ENCODE measurements at places on chromosomes 11 and 22.

DNA sequence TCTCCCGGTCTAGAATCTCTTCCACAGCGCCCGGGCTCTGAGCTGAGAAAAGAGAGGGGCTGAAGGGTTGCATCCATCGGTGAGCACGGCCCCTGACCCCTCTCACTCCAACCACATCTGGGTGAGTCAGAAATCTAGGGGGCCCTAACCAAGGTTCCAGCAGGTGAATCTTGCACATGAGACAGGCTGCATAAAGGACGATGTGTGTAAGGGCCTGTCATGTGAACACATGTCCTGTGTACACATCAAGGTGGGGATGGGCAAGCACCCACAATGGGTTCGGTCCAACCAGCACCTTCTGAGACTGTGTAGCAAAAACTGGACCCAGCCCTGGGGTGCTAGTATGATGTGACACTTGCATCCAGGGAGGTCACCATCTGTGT, 1.2 kb downstream of the BET1L start:
- no peak for DNase-seq

GRCh38 chr11:73308003-73308960, at the start of gene ARHGEF17:
ARHGEF17 (plus strand) TSS chr11:73308276; CDS start chr11:73308639, 363 bp downstream.
- no peak for DNase-seq

DNA sequence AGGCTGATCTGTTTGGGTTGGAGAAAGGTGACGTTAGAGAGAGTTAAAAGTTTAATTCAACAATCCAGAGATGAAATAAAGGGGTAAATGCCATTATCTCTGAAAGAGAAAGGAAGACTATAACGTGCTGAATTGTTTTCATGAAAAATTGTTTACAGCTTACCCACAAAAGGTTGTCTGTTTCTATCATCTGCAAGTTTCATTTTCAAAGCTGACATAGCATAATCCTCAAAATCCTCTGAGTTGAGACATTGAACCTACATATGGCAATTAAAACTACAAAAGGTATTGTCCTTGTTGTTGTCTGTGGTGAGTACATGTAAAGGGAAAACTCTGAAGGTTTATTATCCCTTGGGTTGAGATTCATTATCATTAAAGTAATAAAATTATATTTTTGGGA, 569.9 kb downstream of the LUZP2 start:
- DNase-seq, result no peak

DNA sequence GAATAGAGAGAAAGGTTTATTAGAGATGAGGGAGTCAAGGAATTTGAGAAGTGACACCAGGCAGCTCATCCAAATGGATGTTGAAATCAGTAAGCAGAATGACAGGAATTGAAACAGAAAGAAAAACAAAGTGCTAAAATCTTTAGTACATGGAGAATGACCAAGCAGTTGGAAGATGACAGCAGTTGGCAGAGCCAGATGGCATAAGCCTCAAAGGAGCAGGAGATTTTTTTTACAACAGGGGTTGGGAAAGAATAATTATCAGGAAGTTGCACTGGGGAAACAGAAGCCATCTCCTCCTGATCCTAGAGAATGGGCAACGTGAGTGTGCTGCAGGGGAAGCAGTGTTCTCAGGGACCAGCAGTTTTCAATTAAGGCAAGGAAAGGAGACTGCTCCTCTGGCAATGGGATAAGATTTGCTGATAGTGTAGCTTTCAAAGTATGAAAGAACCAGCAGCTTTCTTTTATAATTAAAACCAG, 28.9 kb downstream of the RAB39A start:
- DNase-seq, result no peak

DNA sequence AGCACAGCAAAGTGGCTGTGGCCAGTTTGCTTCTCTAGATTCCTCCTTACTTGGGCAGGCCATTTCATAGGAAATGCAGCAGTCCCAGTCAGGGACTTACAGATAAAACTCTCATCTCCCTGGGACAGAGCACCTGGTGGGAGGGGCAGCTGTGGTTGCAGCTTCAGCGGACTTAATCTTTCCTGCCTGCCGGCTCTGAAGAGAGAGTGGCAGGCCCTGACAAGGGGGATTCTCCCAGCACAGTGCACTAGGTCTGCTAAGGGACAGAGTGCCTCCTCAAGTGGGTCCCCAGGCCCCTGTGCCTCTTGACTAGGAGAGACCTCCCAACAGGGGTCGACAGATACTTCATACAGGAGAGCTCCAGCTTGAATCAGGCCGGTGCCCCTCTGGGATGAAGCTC, 1649.1 kb downstream of the LRRC4C start:
- no peak for DNase-seq

DNA sequence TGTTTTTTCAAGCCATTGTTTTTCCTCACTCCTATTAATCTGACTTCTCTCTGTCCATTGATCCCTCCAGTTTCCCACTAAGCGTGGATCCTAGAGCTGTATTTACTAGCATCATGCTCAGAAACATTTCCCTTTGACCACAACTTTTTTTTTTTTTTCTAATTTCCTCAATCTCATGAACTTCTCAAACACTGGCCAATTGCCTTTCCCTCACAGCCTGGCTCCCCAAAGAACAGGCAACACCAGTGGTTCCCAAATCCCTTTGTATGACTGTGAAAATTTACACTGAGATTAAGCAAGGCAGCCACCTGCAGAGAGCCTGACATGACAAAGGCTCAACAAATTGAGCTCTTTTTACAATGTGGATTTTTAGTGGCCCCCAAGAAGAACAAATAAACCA, 1.4 kb upstream of the TPP1 start:
- no peak for DNase-seq

GRCh38 chr11:115501893-115502589, 2.2 kb downstream of the CADM1 start:
- DNase-seq, result no peak

DNA sequence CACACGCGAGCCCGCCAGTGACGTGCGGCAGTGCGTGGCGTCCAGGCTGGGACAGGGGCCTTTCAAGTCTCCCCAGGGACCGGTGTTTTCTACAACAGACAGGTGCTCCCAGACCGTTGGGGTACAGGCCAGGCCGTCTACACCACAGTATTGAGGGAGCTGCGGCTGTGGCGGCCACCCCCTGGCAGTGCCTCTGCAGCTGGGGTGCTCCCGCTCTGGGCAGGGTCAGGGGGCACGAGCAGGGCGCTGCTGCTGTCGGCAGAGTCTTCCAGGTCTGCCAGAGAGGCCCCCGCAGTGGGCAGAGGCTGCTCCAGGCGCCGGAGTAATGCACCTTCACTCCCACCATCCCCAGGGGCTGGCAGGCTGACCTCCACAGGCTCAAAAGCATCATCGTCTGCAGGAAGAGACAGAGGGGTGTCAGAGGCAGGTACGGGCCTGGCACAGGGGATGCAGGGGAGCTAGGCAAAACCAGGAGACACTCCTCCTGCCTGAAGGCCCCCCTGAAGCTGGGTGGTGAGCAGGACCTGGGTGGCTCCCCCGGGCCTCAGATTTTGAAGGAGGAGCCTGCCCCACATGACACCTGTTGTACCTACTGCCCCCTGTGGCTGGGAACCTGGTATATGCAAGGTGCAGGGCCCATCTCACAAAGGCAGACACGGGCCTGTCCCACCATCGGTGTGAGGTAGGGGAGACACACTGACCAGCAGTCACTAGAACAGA, 83.3 kb downstream of the DGCR2 start:
- no peak for DNase-seq

DNA sequence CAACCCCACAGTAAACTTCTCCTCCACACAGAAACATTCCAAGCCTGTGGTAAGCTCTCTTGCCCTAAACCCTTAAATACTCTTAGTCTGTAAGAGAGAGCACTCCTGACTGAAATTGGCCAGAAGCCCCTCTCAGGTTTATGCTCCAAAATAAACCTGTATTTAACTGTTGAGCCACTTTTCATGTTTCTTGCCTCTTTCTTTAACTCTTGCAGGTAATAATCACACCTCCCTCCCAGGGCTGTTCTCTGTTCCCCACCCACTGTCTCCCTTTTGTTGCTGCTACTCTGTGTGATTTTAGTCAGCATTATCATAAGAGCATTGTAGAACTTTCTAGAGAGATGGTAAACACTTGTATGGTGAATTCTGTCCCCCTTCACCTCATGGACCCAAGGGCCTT, 2.1 kb upstream of the IFT27 start:
- no peak for DNase-seq

Data from CD4-positive, alpha-beta memory T cell (primary cell).